ENCODE measurements at places on chromosomes 2 and 18. TPM values are rescaled to one million over a fixed set of nuclear protein-coding genes. Genes with fewer than 3 reads are reported as not detected.
A peak's percentile ranks its signal among the peaks of the same experiment; 100 is the strongest.

DNA sequence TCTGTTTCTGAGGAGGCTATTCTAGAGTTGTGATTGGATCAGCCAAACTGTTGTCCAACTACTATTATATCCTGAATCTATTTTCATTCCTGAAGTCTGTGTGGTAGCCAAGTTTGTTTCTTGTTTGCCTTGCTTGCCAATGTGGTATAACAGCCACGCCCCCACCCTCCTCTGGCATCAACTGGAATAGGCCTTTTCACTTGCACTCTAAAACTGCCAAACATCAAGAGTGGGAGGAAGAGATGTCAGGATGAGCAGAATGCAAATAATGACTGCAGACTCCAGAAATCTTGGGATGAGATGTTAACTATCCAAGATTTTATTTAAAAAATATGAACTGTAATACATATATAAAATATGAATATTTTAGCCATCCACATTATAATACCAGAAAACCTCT is 246.1 kb downstream of the NRXN1 start:
- no peak overlapping the region for H3K27ac ChIP-seq
- H3K27me3 ChIP-seq, result no peaks in the 10 kb centered on the region

DNA sequence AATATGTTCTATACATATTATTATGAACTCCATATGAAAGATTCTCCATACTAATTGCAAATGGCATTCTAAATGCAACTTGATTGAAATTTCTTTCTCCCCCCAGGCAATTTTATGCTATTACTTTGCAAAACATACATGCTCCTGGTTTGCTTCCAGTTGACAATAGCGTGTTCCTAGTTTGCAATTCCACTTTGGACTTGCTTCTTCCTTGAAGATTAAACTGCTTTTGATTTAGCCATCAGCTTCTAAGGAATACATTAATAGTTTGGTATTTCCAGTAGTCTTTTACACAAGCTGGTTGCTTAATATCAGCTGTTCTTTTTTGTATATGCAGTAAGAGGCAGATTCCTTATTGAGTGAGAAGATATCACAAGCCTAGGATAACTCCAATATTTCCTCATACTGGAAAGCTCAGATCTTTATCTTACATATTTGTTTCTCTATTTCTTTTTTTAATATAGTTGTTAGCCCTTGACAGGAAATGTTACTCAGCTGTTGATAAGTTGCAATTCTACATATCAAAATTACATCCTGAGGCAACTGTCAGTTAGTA is 1941.7 kb upstream of the LRRTM1 start:
- no peak overlapping the region for H3K4me3 ChIP-seq
- no peak overlapping the region for H3K27ac ChIP-seq
- no peak for DNase-seq
- no peaks in the 10 kb centered on the region for H3K27me3 ChIP-seq
- no peaks in the 10 kb centered on the region for H3K4me1 ChIP-seq

DNA sequence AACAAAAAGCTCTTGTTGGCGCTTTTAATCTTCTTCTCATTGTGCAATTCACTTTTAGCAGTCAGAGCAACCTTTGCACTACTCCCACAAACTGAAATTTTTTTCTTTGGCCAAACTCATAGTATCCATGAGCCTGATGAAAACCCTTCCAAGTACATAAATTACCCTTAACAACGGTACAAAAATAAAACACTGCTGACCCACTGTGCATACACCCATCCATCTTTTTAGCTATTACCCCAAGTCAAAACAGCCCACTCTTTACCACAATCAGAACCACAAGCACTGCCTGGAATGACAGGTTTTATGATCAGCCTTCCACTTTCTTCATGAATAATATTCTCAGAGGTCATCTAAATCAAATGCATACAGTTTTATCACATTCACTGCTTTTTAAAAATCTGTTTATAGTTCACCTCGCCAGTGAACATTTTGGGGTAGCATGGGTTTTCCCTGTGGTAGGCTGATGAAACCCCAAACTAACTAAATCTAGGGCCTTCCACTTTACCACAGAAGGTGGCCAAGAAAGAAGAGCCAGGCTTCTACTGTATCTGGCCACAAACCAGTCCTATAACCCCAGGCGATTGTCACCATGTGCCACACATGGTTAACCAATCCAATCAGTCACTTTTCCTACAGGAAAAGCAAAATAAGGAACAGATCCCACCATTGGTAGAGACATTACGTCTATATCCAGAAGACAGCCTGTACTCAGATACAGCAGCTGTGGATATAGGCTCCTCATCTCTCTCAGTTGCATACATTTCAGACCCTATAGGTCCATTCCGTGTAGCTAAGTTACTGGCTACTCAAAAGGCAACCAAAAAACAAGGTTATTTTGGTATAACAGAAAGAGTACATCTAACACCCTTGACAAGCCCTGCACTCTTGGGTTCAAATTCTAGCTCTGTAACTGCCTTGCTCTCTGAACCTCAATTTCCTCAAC is 171.3 kb downstream of the THADA start:
- peak; percentile 64 for DNase-seq
- no peak overlapping the region for H3K27ac ChIP-seq
- peaks cover 45% of the 10 kb centered on the region for H3K4me1 ChIP-seq
- H3K36me3 ChIP-seq, result peaks cover 4% of the 10 kb centered on the region
- H3K27me3 ChIP-seq, result no peaks in the 10 kb centered on the region

DNA sequence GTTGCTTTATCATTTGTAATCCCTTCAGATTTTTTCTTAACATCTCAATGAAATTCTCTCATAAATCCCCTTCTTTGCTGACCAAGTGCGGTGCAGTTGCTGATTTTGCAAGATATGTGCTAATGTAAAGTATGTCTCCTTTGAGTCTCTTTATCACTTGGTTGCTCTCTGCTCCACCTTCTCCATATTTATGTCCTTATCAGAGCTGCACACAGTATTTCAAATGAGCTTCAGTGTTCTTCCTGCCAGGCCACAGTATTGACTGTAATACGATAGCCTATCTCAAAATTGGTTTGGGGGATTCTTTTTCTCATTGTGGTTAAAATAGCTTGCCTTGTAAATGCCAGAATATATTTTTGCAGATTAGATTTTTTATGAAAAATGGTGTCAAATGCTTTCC is 32.2 kb downstream of the MAIP1 start:
- no peak overlapping the region for H3K4me3 ChIP-seq
- H3K27ac ChIP-seq, result no peak overlapping the region
- no peaks in the 10 kb centered on the region for H3K4me1 ChIP-seq

GRCh38 chr2:39996653-39997080 is 217.6 kb upstream of the THUMPD2 start:
- H3K27me3 ChIP-seq, result no peaks in the 10 kb centered on the region
- no peak overlapping the region for H3K27ac ChIP-seq
- no peaks in the 10 kb centered on the region for H3K36me3 ChIP-seq
- no peak overlapping the region for H3K4me3 ChIP-seq
- DNase-seq, result peak; percentile 32

- H3K27ac ChIP-seq, result no peak overlapping the region
- DNase-seq, result no peak
- no peaks in the 10 kb centered on the region for H3K27me3 ChIP-seq
- no peaks in the 10 kb centered on the region for H3K36me3 ChIP-seq
Observed at GRCh38 chr2:175048275-175048674, 43.1 kb upstream of the CHN1 start.

GRCh38 chr18:12326711-12327460 is 18.8 kb downstream of the TUBB6 start:
- H3K27me3 ChIP-seq, result no peaks in the 10 kb centered on the region
- H3K36me3 ChIP-seq, result peaks cover 66% of the 10 kb centered on the region
- no peak overlapping the region for H3K4me3 ChIP-seq
- H3K27ac ChIP-seq, result no peak overlapping the region
- no peaks in the 10 kb centered on the region for H3K4me1 ChIP-seq
- DNase-seq, result no peak

The MAP4K4 gene
- polyA plus RNA-seq, result 26.5 TPM

The CYP27A1 gene
- polyA plus RNA-seq, result 125 TPM

All from small intestine (tissue), 16 donors.